Activated naive CD4-positive, alpha-beta T cell treated with anti-CD3 and anti-CD28 coated beads, Interleukin-2, amount 10 ng/mL, durations not matched to agents 7 days and 5 days (primary cell): ENCODE measurements at places on chromosomes 5 and 9.
A peak's percentile ranks its signal among the peaks of the same experiment; 100 is the strongest.

DNA sequence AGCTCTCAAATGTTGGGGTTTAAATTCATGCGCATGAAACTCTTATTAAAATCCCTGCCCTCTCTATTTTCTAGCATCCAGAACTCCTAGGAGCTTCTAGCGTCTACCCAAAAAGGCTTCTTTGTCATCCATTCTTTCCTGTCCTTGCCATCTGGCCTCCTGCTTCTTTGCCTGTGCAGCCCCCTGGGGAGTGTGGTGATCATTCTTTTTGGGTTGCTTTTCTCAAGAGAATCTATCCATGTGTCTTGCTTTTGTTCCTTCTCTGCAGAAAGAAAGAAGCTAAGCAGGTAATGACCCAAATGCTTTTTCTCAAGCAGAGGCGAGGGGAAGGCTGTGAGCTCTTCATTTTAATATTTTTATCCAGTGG lies 26.6 kb downstream of the SKP2 start:
- no peaks in the 10 kb centered on the region for H3K27me3 ChIP-seq
- H3K4me3 ChIP-seq = no peak overlapping the region
- H3K36me3 ChIP-seq = peaks cover 58% of the 10 kb centered on the region
- no peaks in the 10 kb centered on the region for H3K4me1 ChIP-seq
- no peak overlapping the region for H3K27ac ChIP-seq
- DNase-seq = no peak

DNA sequence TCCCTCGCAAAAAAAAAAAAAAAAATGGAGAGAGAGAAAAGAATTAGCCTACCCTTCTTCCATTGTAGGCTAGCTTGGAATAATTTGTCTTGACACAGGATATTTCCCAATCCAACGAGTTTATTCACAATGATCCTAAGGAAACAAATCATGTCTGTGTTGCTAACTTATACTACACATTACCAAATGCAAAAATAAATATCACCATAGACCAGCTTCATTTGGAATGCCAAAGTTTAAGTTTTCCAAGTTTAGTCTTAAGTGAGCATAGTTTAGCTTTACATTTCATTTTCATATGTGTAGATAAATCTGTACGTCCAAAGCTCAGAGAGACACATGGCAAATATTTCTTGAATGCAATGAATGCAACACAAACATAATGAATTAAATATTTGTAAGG lies 1106.2 kb upstream of the DMAC1 start:
- H3K36me3 ChIP-seq = no peaks in the 10 kb centered on the region
- no peaks in the 10 kb centered on the region for H3K27me3 ChIP-seq
- H3K4me3 ChIP-seq = no peak overlapping the region

GRCh38 chr5:150394912-150395687 lies 17.6 kb downstream of the CD74 start:
- H3K27ac ChIP-seq = no peak overlapping the region
- H3K4me1 ChIP-seq = no peaks in the 10 kb centered on the region
- H3K27me3 ChIP-seq = no peaks in the 10 kb centered on the region
- peaks cover 40% of the 10 kb centered on the region for H3K36me3 ChIP-seq
- no peak for DNase-seq

DNA sequence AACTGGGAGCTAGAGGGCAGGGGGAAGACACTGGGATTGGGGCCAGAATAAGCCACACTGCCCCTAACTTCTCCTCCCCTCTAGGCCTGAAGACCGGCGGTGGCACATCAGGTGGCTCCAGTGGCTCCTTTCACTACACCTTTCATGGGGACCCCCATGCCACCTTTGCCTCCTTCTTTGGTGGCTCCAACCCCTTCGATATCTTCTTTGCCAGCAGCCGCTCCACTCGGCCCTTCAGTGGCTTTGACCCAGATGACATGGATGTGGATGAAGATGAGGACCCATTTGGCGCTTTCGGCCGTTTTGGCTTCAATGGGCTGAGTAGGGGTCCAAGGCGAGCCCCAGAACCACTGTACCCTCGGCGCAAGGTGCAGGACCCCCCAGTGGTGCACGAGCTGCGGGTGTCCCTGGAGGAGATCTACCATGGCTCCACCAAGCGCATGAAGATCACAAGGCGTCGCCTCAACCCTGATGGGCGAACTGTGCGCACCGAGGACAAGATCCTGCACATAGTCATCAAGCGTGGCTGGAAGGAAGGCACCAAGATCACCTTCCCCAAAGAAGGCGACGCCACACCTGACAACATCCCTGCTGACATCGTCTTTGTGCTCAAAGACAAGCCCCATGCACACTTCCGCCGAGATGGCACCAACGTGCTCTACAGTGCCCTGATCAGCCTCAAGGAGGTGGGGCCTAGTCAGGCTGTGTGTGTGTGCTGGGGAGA lies 6.8 kb downstream of the DNAJB5 start:
- no peaks in the 10 kb centered on the region for H3K27me3 ChIP-seq
- peaks cover 5% of the 10 kb centered on the region for H3K4me1 ChIP-seq
- no peak for DNase-seq
- H3K4me3 ChIP-seq = no peak overlapping the region
- H3K27ac ChIP-seq = no peak overlapping the region

GRCh38 chr5:178902849-178903248 lies 7.1 kb downstream of the ZFP2 start:
- H3K27ac ChIP-seq = no peak overlapping the region
- H3K4me1 ChIP-seq = no peaks in the 10 kb centered on the region
- H3K36me3 ChIP-seq = peaks cover 2% of the 10 kb centered on the region
- H3K4me3 ChIP-seq = no peak overlapping the region
- no peaks in the 10 kb centered on the region for H3K27me3 ChIP-seq
- DNase-seq = no peak

DNA sequence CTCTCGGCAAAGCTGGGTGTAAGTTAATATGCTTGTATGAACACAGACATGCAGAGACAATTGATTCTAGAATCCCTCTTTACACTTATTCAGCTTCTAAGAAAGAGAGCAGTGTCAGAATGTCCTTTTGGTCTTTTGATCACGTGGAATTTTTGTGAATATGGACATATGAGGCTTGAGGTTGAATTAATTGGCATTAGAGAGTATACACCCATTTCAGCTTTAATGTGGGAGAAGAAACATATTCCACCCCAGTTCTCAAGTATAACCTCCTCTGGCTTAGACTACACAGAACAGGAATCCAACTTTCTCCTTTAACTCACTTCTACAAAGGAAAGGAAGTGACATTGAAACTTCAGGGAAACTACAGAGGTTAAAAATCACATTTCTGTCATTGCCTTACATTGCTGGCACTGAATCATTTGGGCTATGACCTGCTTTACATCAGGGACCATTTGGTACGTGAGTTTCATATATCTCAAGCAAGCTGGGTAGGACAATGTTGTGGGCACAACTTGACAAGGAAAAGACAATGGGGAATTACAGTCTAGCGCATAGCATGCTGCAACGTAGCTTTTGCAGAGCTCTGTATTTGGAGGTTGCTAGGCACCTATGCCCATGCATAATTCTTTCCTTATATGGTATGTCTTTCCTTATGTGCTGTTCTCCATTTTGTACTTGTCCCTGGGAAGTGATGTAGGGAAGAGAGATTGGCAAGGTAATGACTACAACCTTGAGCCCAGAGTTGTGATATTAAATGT lies 19.5 kb downstream of the DAB2 start:
- H3K27ac ChIP-seq = no peak overlapping the region
- H3K36me3 ChIP-seq = no peaks in the 10 kb centered on the region
- no peak for DNase-seq
- H3K4me1 ChIP-seq = no peaks in the 10 kb centered on the region
- no peak overlapping the region for H3K4me3 ChIP-seq

DNA sequence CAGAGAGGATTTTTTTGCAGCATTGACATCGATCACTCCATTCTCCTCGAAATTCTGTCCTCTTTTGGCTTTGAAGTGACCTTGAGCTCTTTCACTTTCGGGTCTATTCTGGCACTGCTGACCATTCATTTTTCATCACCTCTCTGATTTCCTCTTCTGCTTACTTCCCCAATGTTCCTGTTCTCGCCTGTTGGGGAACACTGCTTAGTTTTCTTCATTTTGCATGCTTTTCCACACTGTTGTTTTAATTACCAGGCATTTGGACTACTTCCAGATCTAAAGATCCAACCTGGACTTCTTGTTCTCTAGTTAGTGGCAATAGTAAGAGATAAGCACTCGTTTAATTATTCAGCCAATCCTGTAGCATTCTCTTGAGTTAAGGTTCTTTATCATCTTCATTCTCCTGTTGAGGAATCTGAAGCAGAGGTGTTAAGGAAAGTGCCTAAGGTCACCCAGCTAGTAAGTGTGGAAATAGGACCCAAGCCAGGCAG lies 53.4 kb downstream of the MAN2A1 start:
- no peak overlapping the region for H3K4me3 ChIP-seq
- peaks cover 43% of the 10 kb centered on the region for H3K36me3 ChIP-seq
- H3K4me1 ChIP-seq = peaks cover 6% of the 10 kb centered on the region
- no peak for DNase-seq

- H3K27me3 ChIP-seq = no peaks in the 10 kb centered on the region
- no peak overlapping the region for H3K27ac ChIP-seq
- no peak overlapping the region for H3K4me3 ChIP-seq
- H3K4me1 ChIP-seq = peaks cover 5% of the 10 kb centered on the region
- H3K36me3 ChIP-seq = no peaks in the 10 kb centered on the region
These were observed 70.5 kb upstream of the BOD1 start for GRCh38 chr5:173686950-173687349.

DNA sequence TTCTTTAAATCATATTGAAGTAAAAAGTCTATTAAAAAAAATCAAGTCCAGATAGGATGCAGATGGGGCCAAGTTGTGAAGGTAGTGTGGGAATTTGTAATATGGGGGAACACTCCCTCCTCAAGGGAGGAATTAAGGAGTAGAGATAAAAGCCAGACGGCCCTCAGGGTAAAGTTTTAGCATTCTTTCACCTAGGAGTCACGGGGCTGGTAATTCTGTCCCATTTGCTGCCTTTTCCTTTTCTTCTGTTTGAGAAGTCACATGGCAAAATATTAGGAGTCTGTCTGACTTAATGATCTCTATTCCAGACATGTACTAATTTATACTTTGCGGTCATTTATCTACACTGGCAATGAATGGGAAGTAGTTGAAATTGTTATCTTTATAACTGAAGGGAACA lies 61.9 kb downstream of the SNX24 start:
- no peaks in the 10 kb centered on the region for H3K36me3 ChIP-seq
- no peak overlapping the region for H3K27ac ChIP-seq
- no peak overlapping the region for H3K4me3 ChIP-seq

DNA sequence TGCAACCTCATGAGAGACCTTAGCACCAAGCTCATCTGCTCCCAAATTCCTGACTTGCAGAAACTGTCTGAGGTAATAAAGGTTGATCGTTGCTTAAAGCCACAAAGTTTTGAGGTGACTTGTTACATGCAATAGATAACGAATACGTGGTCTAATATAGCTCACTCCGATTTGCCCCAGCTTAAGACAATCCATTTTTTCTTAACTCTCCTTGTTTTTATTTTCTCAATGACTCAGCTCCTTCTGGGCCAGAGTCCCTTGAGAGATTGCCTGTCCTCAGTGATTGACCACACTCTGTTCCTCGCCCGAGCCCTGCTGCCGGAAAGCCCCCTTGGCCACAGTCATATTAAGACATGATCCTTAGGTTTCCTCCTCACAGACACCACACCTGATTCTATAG lies 63.7 kb upstream of the FANCC start:
- no peak overlapping the region for H3K27ac ChIP-seq
- peaks cover 48% of the 10 kb centered on the region for H3K27me3 ChIP-seq
- H3K4me1 ChIP-seq = no peaks in the 10 kb centered on the region
- no peak for DNase-seq

DNA sequence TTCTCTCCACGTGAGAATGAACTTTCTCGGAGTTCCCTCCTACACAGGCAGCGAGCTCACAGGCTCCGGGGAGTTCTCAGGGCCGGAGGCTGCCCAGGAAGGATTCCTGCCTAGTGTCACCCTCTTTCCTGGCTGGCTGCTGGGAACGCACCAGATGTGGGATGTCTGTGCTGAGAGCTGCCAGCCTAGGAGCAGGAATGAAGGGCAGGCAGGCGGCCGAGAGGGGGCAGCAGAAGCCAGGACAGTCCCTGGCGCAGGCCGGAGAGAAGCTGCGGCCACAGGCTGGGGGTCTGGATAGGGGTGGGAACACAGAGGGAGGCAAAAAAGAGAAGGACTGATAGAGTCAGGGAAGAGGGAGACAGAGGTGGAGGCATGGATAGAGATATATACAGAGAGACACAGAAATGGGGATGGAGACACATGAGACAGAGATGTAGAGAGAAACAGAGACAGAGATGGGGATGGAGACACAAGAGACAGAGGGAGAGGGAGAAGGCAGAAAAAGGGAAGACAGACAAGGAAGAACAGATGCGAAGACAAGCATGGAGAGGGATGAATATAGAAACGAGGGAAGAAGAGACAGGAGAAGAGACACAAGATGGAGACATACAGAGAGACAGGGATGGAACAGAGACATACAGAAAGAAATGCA lies 25.3 kb upstream of the ENHO start:
- DNase-seq = peak; percentile 51
- no peaks in the 10 kb centered on the region for H3K36me3 ChIP-seq
- H3K4me3 ChIP-seq = no peak overlapping the region

DNA sequence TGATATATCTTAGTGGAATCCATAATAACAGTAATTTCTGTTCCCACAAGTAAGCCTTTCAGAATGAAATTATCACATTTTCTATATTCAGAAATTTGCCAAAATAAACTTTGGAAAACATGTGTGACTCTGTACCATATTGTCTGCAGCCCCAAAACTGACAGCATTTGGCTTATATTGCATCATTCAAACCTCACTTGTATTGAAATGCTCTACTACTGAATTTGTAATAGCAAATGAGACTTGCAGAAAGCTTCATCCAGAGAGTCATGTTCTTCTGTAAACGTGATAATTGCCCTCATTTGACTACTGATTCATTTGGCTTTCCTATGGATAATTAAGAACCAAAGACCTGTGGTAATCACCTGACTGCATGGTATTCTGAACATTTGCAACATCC lies 1249.5 kb upstream of the CDH18 start:
- H3K36me3 ChIP-seq = no peaks in the 10 kb centered on the region
- no peak overlapping the region for H3K4me3 ChIP-seq
- H3K27me3 ChIP-seq = no peaks in the 10 kb centered on the region
- H3K27ac ChIP-seq = no peak overlapping the region
- H3K4me1 ChIP-seq = no peaks in the 10 kb centered on the region

DNA sequence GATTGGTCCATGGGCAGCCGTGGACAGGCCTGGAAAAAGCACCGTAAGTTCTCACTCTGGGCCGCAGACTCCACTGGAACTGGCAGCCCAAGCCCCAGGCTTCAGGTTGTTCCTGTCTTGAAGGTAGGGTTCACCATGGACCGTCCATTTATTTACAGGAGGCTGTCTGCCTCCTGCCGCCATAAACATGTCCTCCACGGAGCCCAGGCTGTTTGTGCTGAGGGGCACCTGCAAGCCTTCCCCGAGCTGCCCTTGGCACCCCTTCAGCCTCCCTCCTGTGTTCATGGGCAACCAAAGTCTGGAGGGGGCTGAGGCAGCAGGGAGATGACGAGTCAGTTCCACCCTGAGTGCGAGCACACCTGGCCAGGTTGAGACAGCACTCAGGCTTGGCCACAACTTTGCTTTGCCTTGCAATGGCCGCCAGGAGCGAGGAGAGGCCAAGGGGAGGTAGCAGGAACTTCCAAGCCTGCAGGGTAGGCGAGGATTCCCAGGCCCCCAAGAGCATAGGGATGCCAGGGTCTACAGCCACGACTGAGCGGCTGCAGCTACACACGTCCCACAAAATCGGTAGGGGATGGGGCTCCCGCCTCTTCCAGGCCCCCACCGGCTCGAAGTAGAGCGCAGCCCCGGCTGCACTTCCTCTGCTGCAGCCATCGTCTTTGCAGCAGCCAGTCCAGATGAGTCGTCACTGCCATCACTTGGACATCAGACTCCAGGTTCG lies 1625.6 kb upstream of the ACO1 start:
- H3K36me3 ChIP-seq = no peaks in the 10 kb centered on the region
- no peaks in the 10 kb centered on the region for H3K27me3 ChIP-seq
- H3K27ac ChIP-seq = no peak overlapping the region
- DNase-seq = no peak

- no peaks in the 10 kb centered on the region for H3K27me3 ChIP-seq
- no peak for DNase-seq
- H3K4me1 ChIP-seq = no peaks in the 10 kb centered on the region
These were observed 59.8 kb downstream of the DOCK2 start for GRCh38 chr5:169696621-169697510.
